ENCODE measurements at places on chromosomes 7 and 10.
A peak's percentile ranks its signal among the peaks of the same experiment; 100 is the strongest.

- DNase-seq, result no peak
Observed at GRCh38 chr10:9994131-9994530, 1023.5 kb upstream of the CELF2 start.

DNA sequence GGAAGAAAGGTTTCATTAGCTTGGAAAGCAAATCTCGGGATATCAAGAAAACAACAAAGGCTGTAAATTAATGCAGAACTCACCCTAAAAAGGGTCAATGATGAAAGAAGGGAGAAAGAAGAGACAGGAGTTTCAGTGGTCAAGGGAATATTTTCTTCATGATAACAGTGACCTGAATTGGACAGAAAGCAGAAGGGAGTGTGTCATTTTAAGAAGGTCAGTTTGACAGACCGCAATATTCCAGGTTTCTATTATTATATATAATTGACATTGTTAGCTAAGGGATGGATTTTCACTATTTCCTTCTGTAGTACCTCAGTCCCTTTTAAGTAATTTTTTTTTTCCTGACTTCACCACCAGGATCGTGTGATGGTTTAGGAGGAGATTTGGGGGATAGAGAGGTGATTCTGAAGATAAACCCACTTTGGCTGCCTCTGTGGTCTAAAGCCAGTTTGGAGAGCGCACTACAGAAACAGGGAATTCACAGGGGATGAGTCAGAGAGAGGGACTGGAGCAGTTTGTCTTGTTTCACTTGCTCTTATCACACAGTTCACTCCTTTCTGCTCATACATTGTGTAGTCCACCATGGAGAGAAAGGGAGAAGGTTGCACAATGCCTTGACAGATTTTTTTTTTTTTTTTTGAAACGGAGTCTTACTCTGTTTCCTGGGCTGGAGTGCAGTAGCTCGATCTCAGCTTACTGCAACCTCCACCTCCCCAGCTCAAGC lies 417.9 kb downstream of the AUTS2 start:
- no peak for DNase-seq

DNA sequence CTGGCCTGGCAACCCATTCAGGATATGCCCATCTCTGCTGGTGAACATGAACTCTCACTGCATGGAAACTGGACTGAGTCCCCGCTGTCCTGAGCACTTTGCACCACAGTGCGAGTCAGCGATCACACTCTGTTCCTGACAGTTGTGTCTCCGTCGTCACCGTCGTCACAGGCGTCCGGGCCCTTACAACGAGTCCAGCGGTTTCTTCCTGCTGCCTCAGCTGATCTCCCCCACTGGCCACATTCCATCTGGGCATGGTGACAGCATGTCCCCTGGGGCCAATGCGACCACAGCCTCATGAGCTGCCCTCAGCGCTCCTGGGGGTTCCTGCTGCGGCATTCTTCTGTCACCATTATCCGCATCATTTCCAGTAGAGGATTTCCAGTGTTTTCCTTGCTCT lies 76.8 kb upstream of the KLF6 start:
- DNase-seq, result no peak

- no peak for DNase-seq
Observed at GRCh38 chr10:113916053-113916452, 61.6 kb downstream of the NHLRC2 start.

- DNase-seq, result no peak
Observed at GRCh38 chr7:137909042-137909441, 62.3 kb upstream of the DGKI start.

DNA sequence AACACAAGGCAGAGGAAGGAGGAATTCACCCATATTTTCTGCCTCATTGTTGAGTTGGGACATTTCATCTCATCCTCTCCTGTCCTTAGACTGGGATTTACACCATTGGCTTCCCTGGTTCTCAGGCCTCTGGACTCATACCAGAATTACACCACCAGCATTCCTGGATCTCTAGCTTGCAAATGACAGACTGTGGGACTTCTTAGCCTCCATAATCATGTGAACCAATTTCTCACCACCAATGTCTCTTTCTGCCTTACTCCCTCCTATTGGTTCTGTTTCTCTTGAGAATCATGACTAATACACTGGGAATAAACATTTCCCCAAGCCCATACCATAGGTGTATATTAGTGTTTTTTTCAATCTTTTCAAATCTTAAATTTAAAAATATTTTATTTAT lies 2.9 kb upstream of the ZNF33A start:
- DNase-seq, result no peak

GRCh38 chr10:69052736-69053135 lies 35.2 kb upstream of the SRGN start:
- no peak for DNase-seq

DNA sequence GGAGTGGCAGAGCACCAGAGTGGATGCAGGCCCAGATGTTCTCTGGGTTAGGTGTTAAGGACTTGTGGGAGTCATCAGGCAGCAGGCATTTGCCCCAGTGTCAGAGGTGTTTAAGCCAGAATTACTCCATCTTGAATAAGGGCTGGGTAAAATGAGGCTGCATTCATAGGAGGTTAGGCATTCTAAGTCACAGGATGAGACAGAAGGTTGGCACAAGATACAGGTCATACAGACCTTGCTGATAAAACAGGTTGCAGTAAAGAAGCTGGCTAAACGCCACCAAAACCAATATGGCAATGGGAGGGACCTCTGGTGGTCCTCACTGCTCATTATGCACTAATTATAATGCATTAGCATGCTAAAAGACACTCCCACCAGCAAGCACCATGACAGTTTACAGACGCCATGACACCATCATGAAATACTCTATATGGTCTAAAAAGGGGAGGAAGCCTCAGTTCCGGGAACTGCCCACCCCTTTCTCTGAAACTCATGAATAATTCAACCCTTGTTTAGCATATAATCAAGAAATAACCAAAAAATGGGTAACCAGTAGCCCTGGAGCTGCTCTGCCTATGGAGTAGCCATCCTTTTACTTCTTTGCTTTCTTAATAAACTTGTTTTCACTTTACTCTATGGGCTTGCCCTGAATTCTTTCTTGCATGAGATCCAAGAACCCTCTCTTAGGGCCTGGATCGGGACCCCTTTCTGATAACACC lies 882 bp upstream of the LRRC61 start:
- DNase-seq, result peak; percentile 78

GRCh38 chr10:10389182-10389581 lies 628.5 kb upstream of the CELF2 start:
- DNase-seq, result no peak

- no peak for DNase-seq
Observed at GRCh38 chr7:116165717-116166116, 44.6 kb upstream of the TES start.

DNA sequence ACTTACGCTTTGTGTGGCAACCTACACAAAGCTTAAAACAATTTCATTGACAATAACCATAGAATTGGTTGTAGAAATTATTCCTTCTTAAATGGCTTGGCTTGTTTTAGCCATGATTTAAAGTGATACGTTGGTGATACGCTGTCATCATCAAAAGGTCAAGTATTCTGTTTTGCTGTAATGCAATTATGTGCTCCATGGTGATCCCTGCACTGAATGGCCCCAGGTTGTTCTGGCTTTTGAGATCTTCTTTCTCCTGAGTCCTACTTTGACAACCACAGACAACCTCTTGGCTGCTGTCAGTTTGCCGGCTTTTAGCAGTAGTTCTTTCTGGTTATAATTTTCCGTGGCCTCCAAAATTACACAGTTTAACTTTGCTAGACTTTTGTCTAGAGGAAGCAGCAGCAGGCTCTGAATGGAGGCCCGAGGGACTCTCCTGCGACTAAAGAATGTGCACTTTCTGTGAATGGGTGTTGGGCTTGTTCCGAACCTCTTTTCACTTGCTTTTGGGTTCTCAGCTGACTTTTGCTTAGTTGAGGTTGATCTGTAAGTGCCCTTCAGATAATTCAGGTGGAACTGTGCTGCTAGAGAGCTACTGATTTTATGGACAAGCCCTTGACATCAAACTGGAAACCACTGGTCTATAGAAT lies 104.7 kb downstream of the TMEM178B start:
- DNase-seq, result no peak

- DNase-seq, result no peak
Observed at GRCh38 chr7:85186083-85186520, 754 bp downstream of the SEMA3D start.

DNA sequence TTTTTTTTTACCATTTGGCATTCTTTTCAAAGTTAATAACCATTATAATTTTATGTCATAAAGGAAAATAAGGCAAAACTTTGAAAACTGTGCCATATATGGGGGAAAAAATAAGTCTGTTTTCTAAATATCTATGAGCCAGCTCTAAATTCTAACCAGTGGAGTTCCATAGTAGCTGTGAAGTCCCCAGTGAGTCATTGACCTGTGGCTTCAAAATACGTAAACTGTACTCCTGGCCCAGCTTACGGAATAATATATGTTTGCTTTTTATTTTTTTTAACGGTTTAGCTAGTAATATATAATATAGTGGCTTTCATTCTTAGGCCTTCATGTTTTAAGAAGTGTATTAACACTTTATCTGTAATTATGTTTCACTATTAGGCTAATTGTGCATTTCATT lies 20.5 kb downstream of the ZRANB1 start:
- no peak for DNase-seq

GRCh38 chr7:157753713-157754415 lies 417.1 kb downstream of the DNAJB6 start:
- no peak for DNase-seq

DNA sequence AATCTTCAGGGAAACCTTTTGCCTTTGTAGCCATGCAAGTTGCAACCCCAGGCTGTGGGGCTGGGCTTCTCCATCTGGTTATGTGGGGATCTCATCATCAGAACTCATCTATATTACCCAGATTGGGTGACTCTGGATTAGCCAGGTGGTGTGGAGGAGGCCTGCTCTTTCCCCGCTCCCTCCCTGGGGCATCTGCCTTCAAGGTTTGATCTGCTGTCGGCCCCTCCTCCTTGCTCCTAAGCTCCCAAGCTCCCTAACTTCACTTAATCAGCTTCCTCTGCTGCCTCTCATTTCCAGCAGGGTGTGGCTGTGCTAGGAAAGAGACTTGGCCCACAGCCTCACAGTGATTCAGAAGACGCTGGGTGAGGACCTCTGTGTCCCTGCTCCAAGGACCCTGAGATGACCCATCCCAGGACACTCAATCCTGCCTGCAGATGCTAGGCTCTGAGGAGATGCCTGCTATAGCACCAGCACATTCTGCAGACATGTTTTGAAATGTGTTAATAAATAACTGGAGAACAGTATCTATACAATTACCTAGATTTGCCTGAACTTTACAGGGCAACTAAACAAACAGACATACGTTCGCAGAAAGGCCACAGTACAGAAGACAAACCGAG lies 392.1 kb upstream of the PODXL start:
- DNase-seq, result no peak

- DNase-seq, result no peak
Observed at GRCh38 chr10:6838118-6838517, 258.0 kb upstream of the PRKCQ start.

- no peak for DNase-seq
Observed at GRCh38 chr10:44725404-44725803, 185.7 kb upstream of the TMEM72 start.

DNA sequence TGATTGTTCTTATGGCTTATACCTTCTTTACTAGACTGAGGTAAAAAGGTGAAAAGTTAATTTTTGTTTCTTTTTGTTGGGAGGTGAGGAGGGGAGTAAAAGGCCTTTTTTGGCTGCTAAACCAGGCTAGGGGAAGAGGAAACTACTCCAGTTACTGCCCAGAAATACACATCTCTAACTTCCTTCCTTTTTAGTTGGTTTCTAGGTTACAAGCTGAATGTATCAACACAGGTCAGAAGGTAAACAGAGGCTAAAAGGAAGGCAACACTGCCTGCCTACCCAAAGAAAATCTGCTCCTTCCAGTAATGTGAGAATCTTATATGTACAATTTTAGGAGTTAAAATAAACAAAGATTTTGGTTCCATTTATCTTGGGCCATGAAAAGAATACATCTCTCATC lies 140.4 kb downstream of the NRBF2 start:
- DNase-seq, result no peak

DNA sequence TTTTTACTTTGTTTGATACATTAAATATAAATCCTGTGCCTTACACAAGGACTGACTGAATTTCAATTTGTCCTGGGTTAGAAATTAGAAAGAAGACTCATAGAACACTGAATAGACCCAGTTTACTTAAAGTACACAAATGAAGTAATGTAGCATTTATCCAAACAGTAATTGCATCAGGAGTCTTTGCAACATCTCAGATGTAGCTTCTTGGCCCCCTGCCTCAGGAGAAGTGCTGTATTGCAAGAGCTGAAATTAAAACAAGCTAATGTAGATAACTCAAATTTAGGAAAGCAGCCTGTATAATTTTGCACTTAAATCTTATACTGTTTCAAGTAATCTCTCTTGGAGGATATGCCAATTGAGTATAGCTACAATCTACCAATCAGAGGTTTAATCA lies 54.3 kb upstream of the KCND2 start:
- DNase-seq, result no peak

GRCh38 chr10:49369216-49370162 lies 26.4 kb downstream of the DRGX start:
- no peak for DNase-seq

- peak; percentile 96 for DNase-seq
Observed at GRCh38 chr7:1473864-1474512, 14.7 kb upstream of the MICALL2 start.

DNA sequence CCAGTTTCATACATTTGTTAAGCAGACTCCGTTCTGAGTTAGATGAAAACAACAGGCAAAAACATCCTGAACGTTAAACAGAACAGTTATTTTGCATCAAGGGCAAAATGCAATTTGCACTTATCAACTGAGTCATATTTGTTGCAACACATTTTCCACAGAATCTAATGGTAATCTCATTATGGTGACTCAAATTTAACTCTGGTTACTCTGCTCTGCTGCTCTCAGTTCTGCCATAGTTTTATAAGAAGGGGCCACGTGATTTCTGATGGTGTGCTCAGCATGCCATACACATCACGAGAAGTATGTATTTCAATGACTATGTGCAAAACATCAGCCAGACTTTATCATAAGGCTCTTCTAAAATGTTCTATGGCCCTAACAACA lies 148.8 kb downstream of the CHCHD3 start:
- no peak for DNase-seq

DNA sequence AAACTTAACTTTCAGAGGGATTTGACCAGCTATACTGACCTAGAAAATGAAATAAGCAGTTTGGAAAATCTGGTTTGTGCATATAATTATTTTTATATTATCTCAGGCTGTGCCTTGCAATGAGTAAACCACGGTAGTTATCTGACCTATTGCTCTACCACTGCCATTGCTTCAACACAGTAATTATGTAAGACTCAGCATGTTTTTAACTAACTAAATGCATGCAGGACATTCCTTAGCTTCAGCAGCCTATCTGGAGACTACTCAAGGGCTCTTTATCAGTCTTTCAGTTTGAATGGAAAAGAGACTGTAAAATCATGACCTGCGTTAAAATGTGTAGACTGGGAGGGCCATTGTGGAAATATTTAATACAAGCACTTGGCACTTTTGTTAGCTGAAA lies 22.5 kb downstream of the CHN2 start:
- DNase-seq, result no peak

- no peak for DNase-seq
Observed at GRCh38 chr10:127550861-127551260, 1.8 kb downstream of the NPS start.

- DNase-seq, result no peak
Observed at GRCh38 chr7:36487756-36488336, 98.2 kb downstream of the ANLN start.

Measured in activated CD8-positive, alpha-beta memory T cell treated with anti-CD3 and anti-CD28 coated beads, Interleukin-2, amount 50 U/mL, for 48 hours (primary cell).